ENCODE measurements at places on chromosomes 2 and 18. TPM values are rescaled to one million over a fixed set of nuclear protein-coding genes. Genes with fewer than 3 reads are reported as not detected.

- no peak for DNase-seq
Observed at GRCh38 chr2:200428961-200429665, 80.8 kb downstream of the KCTD18 start.

DNA sequence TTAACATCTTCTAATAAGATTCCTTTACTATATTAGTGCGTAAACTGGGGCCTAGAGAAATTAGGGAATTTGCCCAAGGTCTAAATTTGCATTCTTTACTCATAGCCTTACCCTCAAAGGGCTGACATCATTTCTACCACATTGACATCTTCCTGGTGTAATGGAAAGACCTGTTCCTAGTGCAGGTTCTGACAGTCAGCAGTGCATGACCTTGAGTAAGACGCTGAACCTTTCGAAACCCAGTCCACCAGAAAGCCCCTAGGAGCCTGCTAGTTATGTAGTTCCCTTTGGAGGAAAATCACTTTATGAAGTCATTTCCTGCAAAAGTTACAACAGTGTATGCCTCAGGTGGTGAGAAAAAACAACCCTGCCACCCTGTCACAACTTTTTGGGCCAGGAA lies 388.3 kb downstream of the TNS1 start:
- no peak for DNase-seq

SERPINE2 gene
- 21.7 TPM for total RNA-seq

DNA sequence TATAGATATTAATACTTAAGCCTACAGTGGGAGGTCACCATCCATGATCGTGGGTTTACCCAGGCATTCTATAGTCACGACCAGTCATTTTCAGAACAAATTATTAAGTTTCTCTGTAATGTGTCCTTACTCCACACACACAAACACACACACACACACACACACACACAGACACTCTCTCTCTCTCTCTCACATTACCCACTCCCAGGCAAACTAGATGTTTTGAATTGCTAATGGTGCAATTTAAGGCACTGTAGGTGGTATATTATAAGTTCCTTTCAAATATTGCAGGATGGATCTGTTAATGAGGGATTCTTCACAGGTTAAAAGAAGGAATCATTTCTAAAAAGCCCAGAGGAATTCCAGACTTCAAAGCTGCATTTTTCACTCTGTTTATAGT lies 657.8 kb downstream of the MBD2 start:
- no peak for DNase-seq

DNA sequence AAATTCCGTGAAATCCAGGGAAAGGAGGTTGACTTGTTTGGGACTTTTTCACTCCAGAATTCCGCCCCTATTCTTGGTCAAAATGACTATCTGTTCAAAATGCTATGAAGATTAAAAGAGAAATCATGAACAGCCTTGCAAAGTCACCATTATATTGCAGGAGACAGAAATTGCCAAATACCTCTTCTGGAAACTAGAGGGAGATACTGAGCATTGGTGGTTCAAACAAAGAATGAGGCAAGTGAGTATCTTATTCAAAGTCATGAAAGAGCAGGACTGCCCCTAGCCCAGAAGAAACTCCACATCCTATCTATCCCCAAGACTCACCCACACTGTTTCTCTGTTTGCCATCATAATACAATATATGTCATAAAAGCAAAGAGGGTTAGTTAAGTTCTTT lies 862.3 kb upstream of the POU3F3 start:
- no peak for DNase-seq

DNA sequence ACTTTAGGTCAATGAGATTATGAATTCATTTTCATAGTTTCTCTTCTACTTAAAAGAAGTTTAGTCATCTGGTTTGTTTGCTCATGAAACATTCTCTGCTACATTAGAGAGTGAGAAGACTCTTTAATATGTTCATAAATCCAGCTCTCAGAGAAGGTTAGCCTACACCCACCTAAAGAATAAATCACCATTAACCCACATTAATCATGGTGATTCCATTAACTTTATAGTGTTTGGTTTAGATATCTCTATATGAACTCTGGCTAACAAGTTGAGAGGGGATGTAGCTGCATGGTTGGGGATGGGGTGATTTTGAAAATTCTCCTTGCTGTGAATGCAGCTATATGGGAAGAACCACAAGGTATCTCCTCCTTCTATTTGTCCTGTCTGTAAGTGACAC lies 10.7 kb downstream of the TFPI start:
- no peak for DNase-seq

- DNase-seq, result peak; percentile 37
Observed at GRCh38 chr2:160909781-160910242, 250.4 kb upstream of the TANK start.

DNA sequence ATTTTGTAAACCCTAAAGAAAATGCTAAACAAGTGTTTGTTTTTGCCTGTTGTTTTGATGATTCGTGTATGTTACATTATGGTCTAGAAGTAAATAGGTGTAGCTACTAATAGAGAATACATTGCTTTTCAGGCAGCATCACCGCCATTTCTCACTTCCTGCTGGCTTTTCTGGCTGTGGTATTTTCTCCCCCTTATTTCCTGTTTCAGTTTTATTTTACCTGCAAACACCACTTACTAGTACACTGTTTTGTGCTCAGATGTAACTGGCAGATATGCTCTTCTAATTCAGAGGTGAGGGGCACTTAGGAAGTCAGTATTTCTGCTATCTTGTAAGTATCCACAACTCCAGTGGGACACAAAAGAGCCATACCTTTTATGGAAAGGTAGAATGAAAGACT lies 38.1 kb upstream of the SLC3A1 start:
- no peak for DNase-seq

NTSR2 gene
- total RNA-seq, result not detected

DNA sequence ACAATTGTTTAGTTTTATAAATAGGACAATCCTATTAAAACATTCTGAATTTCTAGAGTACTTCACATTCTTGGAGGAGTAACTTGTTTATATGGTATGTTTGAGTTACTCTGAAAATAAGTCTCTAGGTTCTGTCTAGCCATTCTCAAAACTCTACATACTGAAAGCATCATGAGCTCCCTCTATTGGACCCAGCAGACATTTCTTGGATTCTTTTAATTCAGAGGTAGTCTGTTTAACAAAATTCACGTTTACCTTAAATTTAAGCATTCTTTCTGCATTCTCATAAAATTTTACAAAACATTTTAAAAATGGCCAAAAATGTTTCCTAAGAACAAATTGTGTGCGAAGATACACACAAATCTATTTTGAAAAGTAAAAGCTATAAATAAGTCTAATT lies 15.3 kb downstream of the SP9 start:
- DNase-seq, result no peak

- no peak for DNase-seq
Observed at GRCh38 chr2:85926526-85926925, 37.7 kb upstream of the ST3GAL5 start.

DNA sequence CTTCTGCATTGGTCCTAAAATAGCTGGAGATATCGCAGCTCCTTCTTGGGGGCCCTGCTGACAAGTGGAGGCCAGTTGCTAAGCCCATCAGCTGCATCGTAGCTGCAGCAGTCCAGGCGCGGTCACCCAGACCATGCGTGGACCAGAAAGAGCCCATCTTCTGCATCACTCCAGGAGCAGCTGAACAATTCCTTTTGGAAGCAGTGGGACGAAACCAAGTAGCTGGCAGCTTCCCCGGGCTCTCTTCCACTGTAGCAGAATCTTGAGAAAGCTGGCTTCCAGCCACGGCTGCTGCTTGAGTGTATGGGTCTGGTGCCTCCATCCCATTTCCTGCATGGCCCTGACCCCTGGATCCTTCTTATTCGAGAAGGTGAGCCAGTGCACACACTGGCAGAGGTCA lies 22.2 kb upstream of the CAB39 start:
- no peak for DNase-seq

Measured in left lung (tissue), 14 donors.